ENCODE measurements at places on chromosomes 7 and 10.
A peak's percentile ranks its signal among the peaks of the same experiment; 100 is the strongest.

DNA sequence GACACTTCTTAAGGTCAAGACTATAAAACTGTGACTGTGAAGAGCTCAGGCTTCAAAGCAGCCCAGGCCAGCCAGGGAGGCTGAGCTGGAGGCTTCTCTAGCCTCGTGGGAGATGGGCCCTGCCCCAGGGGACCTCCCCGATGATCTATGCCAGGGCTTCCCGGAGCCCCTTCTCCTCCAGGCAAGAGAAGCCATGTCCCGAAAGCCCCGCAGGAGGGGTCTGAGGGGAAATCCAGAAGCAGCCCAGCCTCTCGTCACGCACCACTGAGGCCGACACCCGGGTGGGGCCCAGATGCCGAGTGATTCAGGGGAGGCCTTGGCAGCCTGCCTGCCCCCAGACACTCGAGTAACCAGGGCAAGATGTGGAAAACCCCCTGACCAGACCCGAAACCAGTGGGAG lies 63.7 kb downstream of the PROSER2 start:
- no peak for DNase-seq

- no peak for DNase-seq
These were observed 554.1 kb upstream of the FOXK1 start for GRCh38 chr7:4127909-4128560.

DNA sequence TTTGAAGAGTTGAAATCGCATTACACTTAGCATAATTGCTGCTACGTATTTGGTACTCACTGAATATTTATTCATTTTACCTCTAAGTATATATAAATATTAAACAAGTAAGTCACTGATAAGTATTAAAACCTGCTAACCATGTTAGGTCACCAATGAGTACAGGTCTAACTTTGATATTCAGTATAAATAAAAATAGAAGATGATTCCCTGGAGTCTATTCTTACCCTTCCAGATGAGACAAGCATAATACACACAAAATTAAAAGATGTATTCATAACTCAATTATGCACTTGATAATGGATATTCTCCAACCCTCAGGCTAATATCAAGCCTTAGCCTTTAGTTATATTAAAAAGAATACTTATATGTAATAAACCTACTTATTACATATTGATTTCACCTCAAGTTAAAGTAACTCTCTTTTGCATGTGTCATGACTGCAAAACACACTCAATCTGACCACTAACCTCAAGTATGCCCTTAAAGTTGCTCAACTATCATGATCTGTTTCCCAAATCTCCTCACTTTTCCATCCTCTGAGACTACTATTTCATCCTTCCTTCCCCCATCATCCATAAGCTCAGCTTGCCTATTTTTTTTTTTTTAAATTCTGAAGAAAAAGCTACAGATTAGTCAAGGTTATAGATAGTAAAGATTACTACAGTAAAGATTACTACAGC lies 46.8 kb downstream of the IPMK start:
- no peak for DNase-seq

GRCh38 chr10:96665306-96665705 lies 55.0 kb downstream of the PIK3AP1 start:
- DNase-seq: no peak

DNA sequence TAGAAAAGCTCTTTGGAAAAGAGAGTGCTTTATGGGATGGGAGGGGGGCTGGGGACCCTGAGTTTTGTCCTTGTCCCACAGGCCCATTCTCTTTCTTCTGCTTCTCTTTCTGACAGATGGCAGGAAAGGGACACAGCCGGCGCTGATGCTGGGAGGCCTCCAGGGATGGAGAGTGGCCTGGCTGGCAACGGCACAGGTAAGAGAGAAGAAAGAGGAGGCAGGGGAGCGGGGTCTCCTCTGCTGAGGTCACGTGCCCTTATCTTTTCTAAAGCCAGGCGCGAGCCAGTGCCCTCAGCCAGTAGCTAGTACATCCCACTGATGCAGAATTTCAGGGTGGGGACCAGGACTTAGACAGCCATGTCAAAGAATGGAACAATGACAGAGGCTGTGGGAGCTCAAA lies 9.2 kb downstream of the ZNF775 start:
- DNase-seq: no peak

- no peak for DNase-seq
These were observed 278.3 kb downstream of the ELFN1 start for GRCh38 chr7:1948301-1948796.

GRCh38 chr7:94420328-94420727 lies 25.6 kb downstream of the COL1A2 start:
- DNase-seq: no peak

- DNase-seq: no peak
These were observed 568.6 kb downstream of the KCNMA1 start for GRCh38 chr10:77068969-77069368.

- no peak for DNase-seq
These were observed 37.4 kb upstream of the GSAP start for GRCh38 chr7:77453531-77453930.

- DNase-seq: no peak
These were observed 31.7 kb downstream of the HTRA1 start for GRCh38 chr10:122492999-122493481.

DNA sequence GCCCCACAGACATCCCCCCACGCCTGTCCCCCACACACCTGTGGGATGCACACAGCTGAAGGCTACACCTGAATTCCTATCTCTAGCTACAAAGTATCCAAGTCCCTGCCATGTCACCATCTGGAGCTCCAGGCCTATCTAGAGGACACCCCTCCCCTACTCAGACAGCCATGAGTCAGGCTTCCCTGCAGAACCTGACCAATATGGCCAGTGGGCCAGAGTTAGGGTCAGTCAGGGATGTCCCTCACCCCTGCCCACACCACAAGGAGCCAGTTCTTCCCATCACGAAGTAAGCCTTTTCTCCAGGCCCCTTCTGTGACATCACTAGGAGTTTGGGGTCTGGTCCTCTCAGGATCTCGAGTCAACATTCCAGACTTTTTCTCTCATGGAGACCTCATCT lies 10.6 kb upstream of the SLC18A3 start:
- no peak for DNase-seq

DNA sequence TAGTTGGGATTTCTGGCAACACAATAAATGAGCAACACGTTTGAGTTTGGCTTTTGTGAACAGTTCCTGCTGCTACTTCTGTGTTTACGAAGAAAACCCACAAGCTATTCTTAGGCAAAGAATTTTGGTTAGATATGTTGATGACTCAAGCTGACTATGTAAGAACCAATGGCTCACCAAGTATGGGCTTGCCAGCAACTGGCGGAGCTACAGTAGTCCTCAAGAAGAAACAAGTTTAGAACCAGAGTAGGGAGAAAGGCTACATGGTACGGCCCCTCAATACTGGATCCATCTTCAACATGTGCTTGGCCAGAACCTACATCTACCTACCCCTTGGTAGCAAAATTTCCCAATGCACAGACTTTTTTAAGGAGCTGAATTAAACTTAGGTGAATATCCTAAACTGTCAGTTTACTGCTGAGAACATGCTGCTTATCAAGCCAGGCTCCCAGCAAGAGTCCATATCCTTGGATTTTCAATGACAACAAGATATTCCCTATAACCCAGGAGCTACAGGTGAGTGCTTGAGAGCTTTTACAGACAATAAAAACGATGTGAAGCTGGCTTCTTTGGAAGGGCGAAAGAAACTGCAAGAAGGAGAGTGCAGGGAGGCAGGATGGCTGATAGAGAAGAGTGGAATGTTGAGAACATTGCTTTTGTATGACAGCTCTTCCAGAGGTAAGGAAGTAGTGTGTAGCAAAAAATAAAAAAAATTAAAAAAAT lies 74.3 kb upstream of the ASAH2 start:
- peak; percentile 85 for DNase-seq

- DNase-seq: no peak
These were observed 25.5 kb downstream of the C10orf105 start for GRCh38 chr10:71694039-71694501.

GRCh38 chr10:76205361-76205760 lies 773.9 kb downstream of the LRMDA start:
- DNase-seq: no peak

DNA sequence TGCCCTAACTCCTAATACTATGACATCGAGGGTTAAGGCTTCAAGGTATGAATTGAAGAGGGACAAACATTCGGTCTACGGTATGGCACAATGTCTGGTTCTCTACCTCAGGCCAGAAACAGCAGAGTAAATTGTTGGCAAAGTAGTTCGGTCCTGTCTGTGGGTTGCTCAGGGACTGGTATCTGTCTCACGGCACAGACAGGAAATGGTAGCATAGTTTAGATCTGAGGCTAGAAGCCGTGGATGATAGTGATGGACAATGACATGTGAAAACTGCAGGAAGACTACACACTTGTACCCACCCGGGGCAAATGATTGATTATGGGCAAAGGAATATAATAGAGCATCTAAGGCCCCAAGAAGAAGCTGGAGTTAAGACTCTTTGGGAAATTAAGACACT lies 106.2 kb downstream of the TWIST1 start:
- DNase-seq: no peak

GRCh38 chr10:72567889-72568640 lies 57.8 kb downstream of the MICU1 start:
- DNase-seq: no peak

- no peak for DNase-seq
These were observed 135.1 kb downstream of the C10orf105 start for GRCh38 chr10:71584461-71584860.

GRCh38 chr7:130723784-130724183 lies 10.2 kb downstream of the KLF14 start:
- no peak for DNase-seq
